Stimulated activated CD4-positive, alpha-beta T cell treated with anti-CD3 and anti-CD28 coated beads, Interleukin-12 subunit alpha, Interleukin-12 subunit beta, amount 100 ng/mL, for 4 hours (primary cell): ENCODE measurements at places on chromosomes 13 and 19.

- DNase-seq: no peak
These were observed 165.9 kb upstream of the RNF113B start for GRCh38 chr13:98342953-98343352.

DNA sequence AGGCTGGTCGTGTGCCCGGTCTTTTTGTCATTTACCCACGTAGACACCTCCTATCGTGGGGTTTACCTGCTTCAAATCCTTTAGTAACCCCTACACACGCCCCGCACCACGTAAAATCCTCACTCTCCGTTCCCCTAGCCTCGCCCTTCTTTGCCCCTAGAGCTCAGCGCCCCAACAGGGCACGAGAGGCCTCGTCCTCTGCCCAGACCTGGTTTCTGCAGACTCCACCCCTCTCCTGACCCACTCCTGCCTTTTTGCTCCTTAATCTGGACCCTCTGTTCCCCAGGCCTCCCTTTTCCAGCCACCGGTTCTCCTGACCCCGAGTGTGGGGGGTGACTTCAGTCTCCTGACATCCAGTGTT lies 412 bp downstream of the ZNF528 start:
- no peak for DNase-seq

DNA sequence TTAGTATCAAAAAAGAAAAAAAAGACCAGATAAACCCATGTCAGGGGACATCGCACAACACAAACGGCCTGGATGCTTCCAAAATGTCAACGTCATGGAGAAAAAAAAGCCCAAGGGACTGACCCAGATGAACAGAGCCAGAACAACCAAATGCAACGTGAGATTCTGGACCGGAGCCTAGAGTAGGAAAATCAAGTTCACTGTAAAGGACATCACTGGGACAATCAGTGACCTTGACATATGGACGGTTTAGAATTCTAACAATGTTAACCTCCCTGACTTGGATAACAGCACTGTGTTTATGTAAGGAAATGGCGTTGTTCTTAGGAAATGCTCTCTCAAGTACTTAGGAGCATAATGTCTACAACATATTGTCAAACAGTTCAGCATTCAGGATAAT lies 15.1 kb upstream of the EMP3 start:
- DNase-seq: no peak

GRCh38 chr13:95201814-95202651 lies 99.2 kb downstream of the ABCC4 start:
- DNase-seq: no peak

- no peak for DNase-seq
These were observed 117.5 kb downstream of the ZNF429 start for GRCh38 chr19:21622920-21623319.

DNA sequence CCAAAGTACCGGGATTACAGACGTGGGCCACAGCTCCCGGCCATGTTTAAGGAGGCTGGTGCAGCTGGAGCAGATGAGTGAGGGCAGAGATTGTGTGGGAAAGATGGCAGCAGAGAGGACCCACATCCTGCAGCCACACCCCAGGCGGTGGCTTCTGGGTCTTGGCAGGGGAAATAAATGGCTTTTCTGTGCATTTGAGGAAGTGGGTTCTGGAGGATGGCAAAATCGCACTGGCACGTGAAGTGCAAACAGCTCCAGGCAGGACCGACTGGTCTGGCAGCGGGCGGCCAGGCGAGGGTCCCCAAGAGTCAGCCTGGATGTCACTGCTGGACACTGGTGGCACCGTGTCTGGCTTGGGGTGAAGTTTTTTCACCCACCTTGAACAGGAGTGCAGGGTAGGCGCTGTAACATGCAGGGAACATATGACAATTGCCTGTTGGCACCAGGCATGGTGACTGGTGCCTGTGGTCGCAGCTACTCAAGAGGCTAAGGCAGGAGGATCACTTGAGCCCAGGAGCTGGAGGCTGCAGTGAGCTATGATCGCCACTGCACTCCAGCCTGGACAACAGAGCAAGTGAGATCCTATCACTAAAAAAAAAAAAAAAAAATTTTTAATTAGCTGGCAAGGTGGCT lies 8.4 kb downstream of the B3GNT3 start:
- DNase-seq: no peak

- no peak for DNase-seq
These were observed 49.4 kb upstream of the TEX29 start for GRCh38 chr13:111270765-111271698.

- no peak for DNase-seq
These were observed 4.8 kb downstream of the TJP3 start for GRCh38 chr19:3712663-3713611.

GRCh38 chr13:42361701-42362100 lies 89.7 kb downstream of the AKAP11 start:
- DNase-seq: no peak

DNA sequence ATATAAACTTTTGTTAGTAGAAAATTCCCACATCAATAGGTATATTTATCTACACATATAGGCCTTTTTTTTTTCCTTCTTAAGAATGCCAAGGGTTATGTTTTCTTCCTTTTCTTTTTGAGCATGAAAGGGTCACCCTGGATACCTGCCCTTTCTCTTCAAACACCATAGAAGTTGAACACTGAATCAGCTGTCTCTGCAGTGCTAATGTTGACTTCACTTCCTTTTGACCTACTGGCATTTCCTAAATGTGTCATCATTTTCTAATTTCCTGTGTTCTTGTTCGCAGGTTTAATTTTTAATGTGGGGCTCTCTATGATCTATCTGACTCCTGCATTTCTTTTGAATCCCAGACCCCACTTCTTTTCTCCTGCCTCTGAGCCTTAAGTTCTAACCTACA lies 532.0 kb downstream of the GPC6 start:
- no peak for DNase-seq

DNA sequence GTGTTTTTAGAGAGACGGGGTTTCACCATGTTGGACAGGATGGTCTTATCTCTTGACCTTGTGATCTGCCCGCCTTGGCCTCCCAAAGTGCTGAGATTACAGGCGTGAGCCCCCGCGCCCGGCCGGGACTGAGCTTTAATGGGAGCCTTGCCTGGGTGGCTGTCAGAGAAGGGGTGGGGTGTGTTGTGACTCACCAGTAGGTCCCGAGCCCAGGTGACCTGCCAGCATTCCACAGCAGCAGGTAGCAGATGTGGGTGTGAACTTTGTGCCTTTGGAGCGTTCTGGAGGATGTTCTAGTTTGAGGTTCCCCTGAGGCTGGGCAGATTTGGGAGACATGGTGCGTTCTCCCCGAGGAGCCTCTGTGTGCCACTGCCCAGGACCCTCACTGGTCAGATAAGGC lies 7.1 kb upstream of the EPN1 start:
- no peak for DNase-seq

GRCh38 chr19:29658221-29658991 lies 6.9 kb upstream of the PLEKHF1 start:
- DNase-seq: no peak

DNA sequence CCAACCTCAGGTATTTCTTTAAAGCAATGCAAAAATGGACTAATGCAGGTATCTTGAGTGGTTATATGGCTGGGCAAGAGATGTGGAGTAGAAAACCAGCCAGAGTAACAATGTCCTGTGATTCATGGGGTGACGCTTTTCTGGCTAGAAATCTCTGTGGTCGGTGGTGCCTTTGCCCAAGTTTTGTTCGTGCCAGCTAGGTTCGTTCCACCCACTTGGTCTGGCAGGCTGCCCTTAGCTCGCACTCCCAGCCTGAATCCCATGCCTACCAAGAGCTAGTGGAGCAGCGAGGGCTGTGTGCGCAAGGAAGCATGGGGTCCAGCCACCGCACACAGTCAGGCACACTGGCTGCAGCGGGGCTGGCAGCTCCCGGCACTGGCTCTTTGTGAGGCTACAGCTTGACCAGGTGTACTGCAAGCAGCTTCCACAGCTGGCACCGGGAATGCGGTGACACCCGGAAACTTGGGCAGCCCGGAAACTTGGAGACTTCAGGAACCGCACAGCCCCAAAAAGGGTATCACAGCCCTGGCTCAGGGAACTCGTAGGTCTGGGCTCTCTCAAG lies 349.6 kb upstream of the PCDH20 start:
- no peak for DNase-seq

DNA sequence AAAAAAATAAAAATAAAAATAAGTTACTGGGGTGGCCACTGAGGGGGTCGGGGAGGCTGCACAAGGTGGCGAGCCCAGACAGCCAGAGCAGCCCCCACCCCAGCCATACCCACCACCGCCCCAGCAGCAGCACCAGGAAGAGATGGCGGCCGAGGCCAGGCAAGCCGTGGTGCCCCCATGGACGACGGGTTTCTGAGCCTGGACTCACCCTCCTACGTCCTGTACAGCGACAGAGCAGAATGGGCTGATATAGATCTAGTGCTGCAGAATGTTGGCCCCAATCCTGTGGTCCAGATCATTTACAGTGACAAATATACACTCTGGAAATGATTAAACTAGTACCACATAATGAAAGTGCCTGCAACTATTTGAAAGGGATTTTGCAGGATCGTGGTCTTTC lies 71.6 kb upstream of the ZDHHC20 start:
- DNase-seq: no peak

- DNase-seq: no peak
These were observed 53.3 kb downstream of the PARP4 start for GRCh38 chr13:24459234-24459633.

GRCh38 chr13:40115426-40115825 lies 460.0 kb downstream of the COG6 start:
- DNase-seq: no peak

GRCh38 chr13:98349731-98350305 lies 172.7 kb upstream of the RNF113B start:
- DNase-seq: no peak

DNA sequence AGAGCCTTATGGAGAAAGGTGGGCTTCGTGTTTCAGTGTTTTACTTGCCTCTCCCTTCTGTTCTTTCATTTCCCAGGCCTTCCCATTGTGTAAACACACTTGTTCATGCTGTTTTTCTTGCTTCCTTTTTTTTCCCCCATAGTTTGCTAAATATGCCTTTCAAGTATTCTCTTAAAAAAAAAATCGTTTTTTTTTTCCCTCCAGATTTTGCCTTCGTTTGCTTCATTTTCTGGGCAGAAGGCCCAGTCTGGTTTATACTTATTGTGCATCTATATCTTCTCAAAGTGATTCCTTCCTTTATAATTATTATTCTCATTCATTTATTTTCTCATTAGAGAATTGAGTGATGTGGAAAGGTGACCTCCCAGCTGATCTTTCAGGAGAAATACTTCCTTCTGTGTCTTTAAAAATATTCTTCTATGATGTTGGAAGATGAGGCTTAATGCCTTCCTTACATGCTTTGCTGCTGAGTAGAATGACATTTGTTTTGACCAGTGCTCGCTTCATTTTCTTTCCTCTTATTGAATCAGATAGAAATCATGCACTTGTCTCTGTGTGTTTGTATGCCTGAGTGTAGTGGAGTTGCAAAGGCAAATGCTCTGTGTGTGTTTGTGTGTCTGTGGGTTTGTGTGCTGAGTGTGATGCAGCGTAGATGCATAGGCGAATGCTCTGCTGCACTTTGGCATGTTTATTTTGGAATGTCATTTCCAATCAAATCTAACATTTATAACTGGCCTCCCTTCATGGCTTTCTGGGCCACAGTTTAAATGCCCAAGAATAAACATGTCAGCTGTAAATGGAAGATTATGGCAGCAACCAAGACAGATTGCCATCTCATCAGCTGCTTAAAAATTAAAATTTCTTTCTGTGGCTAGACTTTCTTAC lies 591.4 kb downstream of the FGF9 start:
- DNase-seq: no peak

GRCh38 chr13:109836629-109837607 lies 50.5 kb upstream of the IRS2 start:
- no peak for DNase-seq

- DNase-seq: no peak
These were observed 8.8 kb upstream of the RLN3 start for GRCh38 chr19:14019100-14019499.

DNA sequence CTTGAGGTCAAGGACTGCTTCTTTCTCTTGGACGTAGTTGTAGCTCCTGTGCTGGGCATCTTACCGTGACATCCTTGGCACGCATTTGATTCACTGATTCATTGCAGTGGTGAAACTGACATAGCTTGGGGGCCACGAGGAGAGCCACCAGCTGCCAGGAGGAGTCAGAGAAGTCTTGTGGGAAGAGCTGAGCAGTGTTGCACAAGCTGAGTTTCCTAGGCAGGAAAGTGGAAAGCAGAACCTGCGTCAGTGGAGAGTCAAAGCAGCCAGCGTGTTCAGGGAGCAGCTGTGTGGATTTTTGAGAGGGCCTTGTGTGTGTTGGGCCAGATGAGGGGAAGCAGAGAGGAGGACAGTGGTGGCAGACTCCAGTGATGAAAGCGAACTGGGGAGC lies 5.3 kb upstream of the GPR183 start:
- DNase-seq: no peak

DNA sequence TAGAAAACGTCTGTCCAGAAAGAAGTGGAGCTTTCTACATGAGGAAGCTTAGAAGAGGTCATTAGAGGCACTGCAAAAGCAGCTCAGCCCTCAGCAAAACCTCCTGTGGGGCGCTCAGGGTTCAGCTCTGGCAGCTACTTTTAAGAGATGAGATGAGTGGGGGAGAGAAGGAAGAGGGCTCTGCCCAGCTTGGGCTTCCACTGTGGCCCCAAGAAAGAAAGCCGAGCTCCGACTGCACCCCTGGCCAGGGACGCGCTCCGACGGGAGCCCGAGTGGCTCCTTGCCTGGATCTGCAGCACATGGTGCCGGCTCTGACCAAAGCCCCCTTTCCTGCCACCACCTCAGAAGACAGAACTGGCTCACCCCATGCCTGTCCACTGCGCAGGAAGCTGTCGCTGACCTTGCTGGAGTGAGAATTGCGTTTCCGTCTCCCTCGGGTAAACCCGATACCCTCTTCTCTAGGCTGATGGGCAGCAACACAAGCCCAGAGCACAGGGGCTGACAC lies 36.4 kb downstream of the NAXD start:
- DNase-seq: no peak

DNA sequence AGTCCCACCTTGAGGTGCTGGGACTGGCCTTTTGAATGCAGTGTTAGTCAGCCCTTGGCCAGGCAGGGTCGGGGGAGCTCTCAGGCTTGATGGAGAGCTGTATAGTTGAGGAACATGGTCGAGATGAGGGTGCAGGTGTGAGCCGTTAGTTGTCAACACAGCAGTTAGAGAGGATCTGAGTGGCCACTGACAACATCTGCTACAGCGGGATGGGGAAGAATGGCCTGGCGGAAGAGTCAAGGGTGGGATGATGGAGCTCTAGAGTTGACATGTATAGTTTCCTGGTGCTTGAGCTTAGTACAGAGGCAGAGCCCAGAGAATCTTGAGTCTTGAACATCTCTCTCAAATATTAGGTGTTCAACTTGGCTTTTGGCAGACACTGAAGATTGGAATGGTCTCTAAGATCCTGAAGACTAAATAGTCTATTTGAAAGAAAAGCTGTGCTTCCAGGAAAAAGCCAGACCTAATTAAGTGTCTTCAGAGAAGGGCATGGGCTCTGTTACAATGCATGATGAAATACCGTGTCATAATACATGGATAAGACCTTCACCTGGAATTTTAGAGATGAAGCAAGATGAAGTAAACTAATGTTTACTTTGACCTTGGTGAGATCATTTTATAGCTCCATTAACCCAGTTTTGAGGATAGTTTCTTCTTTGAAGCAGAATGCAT lies 9.7 kb downstream of the PCCA start:
- DNase-seq: no peak
